ENCODE measurements at places on chromosomes 5 and 9.

DNA sequence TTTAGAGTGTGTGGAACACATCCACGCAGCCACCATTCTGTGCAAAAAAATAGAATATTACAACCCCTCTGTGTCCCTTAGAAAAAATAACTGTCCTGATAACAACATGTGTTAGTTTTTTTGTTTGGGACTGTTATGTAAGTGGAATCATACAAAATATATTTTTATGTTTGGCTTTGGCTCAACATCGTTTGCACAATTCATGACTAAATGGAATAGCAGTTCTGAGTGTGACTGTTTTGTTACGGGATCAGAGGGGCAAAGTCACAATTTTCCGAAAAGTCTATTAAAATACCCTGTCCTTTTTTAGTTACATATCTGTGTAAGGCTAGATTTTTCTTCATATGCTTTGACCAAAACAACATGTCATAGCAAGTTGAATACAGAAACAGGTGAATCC lies 12.8 kb downstream of the MTREX start:
- no peak for DNase-seq

- DNase-seq, result no peak
These were observed 59.2 kb downstream of the IPPK start for GRCh38 chr9:92610470-92611420.

DNA sequence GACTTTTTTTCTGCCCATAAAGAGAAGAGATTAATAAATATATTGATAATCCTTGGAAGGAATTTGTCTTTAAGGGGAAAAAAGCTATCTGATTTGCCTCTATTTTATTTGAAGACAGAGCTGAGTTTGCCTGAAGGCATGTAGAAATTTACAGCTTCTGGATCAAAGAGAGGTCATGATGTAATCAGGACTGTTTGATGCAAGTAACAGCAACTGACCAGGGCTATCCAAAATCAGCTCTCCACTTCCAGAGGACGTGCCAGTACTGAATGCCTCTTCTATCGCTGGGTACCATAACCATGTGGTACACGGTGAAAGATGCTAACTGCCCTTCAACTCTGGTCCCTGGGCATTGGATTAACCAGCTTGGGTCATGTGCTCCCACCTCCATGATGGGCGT lies 90.6 kb downstream of the ZFAND5 start:
- DNase-seq, result no peak

GRCh38 chr9:72980600-72981265 lies 27.9 kb upstream of the ALDH1A1 start:
- DNase-seq, result no peak

DNA sequence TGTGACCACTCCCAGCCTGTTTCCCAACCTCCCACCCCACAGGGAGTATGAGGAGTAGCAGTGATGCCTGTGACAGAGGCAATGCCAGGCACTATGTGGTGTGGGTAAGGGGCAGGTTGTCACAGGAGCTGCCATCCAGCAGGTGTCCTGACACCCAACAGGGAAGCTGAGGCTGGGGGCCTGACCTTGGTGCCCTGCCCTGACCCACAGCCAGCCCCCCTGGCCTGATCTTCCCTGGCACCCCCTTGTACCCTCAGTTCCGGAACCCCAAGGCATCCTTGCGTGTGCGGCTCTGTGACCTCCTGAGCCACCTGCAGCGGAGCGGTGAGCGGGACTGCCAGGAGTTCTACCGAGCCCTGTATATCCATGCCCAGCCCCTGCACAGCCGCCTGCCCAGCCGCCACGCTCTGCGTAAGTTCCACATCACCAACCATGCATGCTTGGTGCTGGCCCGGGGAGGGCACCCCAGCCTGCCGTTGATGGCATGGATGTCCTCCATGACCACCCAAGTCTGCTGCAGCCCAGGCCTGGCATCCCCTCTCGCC lies 14.4 kb downstream of the CARD19 start:
- no peak for DNase-seq

Measured in caudate nucleus (tissue), 63 donors.